ENCODE measurements at places on chromosomes 5 and 9.
A peak's percentile ranks its signal among the peaks of the same experiment; 100 is the strongest.

GRCh38 chr5:44266882-44267576, 122.2 kb downstream of the FGF10 start:
- no peak for DNase-seq

DNA sequence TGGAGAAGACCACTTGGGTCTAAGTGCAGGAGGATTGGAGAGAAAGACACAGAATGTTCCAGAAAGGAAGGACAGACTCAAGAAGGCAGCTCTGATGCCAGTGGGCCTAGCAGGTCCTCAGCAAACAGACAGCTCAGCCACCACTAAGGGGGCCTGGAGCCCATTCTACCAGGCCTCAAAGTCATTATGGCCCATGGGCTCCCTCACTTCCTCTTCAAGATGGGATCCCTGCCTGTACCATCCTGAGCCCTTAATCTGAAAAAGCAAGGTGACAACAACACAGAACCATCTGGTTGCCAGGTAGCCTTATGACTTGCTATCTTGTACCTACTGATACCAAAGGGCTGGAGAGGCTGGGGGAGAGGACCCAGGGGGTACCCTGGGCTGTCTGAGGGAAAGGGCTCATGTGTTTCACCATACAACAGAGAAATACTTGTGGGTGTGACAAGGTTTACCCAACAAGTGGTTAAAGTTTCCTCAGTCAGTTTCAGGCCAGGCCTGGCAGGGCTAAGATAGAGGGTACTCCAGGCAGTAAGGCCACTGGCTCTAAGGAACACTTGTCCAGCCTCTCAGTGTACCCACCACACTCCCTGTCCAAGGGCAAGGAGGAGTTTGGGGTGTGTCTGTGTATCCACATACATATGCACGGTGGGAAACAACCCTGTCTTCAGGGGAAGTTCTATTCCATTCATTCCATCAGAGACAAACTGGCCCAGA, 30.7 kb downstream of the TCF7 start:
- no peak for DNase-seq

DNA sequence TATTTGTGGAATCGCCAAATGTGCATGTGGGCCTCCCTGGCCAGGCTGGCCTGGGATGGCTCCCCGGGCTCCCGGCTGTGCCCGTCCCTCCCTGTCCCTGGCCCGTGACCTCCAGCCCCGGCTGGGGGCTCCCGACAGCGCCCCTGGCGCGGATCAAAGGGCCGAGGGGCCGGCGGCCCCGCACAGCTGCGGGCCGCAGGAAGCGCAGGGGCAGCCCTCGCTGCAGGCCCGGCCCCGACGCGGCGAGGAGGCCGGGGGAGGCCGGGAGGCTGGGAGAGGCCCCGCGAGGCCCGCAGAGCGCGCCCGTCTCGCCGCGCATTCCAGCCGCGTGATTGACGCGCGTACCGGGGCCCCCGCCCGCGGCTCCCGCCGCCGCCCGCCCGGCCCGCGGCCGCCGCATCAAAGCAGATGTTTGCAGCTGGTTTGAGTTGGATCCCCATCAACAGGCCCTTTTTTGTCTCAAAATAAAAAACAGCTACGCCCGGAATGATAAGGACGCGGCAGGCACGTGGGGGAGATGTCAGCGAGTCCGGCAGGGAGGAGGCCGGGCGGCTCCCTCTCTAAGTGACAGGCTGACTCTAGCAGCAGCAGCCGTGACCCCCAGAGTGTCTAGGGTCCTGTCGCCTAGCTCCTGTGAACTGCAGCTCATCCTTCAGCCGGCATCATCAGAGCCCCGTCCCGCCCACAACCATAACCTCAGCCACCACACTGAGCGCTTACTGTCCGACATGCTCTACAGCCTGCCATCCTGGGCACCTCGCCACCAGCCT, 69.4 kb downstream of the LMX1B start:
- DNase-seq, result no peak

- DNase-seq, result no peak
These were observed 184.2 kb downstream of the FANCC start for GRCh38 chr9:95133325-95133705.

- no peak for DNase-seq
These were observed 10.8 kb downstream of the CETN3 start for GRCh38 chr5:90398726-90399125.

DNA sequence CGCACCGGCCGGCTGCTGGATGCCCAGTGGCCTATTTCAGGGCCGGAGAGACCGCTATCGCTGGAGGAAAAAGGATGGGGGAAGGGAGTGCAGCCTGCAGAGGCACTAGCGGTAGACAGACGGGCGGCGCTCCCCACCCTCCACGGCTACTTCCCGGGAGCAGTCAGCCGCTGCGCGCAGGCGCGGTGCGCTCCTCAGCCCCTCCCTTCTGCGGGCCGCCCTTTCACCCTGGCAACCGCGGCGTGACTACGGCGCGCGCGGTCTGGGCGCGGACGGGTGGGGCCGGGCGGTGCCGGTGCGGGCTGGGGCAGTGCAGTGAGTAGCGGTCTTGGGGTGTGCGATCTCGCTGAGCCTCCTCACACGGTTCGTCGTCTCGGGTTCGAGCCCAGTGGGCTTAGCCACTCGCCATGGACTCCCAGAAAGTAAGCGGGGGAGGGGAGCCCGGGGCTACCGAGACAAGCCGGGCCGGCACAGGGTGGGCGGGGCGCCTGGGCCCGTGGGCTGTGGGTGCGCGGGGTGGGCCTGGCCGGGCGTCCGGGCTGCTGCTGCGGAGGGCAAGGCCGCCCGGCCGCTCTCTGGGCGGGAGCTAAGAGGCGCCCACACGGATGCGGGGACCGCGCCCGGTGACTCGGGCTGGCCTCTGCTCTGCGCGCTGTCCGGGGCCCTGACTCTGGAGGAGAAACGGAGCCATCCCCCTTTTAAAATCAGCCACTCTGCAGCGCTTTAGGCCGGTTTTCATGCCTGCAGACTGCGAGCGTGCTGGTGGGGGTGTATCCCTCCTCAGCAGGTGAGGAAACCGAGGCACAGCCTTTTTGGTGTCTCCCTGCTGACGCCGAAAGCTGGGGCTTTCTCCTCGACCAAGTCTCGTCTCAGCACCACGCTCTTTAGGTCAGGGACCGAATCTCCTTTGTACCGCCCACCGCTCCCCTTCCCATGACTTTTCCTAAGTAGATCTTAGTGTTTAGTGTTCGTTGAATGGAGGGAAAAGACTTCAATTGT, at the start of gene FSD1L:
Gene FSD1L, plus strand, starts transcription at position 221 of the 999 bp plus-strand sequence. Its CDS starts 187 bp downstream, at position 408.
- peak; percentile 92 for DNase-seq

- no peak for DNase-seq
These were observed 443.1 kb upstream of the ZNF608 start for GRCh38 chr5:125189531-125189941.

DNA sequence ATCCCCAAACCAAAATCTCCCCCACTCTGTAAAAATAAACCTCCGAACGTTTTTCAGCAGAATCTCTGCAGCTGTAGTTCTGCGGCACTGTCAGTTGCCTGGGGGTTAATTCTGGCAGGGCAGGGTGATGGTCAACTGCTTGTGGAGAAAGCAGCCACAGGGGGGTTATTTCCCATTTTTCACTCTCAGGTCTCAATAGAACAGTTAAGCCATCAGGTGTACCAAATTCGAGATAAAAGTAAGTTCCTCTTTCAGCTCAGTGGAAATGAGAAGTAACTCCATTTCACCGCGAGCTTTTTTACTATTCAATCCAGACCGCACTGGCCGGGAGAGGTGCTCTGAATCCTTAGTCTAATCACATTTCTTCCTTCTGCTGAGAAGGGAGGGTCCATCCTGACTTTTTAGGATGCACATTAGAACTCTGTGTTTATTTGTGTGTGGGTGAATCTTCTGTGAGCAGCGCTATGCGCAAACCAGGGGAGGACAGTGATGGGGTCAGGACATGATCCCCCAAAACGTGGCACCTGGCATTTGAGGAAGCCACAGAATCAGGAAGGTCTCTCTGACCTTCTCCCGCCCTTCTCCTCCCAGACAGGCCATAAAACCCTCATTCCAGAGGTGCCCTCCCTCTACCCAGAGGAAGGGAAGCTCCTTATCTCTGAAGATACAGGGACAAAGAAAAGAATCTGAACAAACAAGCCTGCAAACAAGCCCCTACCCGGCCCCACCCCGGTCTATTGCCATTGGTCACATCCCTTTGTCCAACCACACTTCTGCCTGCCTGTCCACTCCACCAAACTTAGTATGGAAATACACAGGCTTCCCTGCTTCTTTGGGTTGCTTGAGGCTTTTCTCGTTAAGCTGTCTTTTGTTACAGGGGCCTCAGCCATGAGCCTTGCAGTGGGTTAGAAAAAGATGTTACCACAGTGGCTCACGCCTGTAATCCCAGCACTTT, 229.0 kb downstream of the ROR2 start:
- DNase-seq, result no peak

GRCh38 chr9:21708856-21709255, 93.6 kb upstream of the MTAP start:
- no peak for DNase-seq

DNA sequence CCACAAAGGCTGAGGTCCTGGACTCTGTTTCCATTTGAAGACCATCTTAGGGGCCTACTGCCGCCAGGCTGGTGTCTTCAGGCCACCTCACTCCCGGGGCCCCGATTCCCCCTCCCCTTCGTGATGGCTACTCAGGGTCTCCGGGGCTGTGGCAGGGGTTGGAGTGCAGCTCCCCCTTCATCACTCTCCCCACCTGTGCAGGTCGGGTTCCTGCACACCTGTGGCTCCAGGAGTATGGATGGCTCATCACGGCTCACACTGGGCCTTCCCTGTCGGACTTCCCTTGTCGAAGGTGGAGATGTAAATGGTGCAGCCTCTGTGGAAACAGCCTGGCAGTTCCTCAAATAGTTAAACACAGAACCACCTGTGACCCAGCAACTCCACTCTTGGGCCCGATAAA, 11.9 kb downstream of the LCN9 start:
- DNase-seq, result no peak

- no peak for DNase-seq
These were observed 8.4 kb upstream of the RANBP3L start for GRCh38 chr5:36310138-36310537.

- no peak for DNase-seq
These were observed 108.1 kb downstream of the SEMA5A start for GRCh38 chr5:9437741-9438240.

DNA sequence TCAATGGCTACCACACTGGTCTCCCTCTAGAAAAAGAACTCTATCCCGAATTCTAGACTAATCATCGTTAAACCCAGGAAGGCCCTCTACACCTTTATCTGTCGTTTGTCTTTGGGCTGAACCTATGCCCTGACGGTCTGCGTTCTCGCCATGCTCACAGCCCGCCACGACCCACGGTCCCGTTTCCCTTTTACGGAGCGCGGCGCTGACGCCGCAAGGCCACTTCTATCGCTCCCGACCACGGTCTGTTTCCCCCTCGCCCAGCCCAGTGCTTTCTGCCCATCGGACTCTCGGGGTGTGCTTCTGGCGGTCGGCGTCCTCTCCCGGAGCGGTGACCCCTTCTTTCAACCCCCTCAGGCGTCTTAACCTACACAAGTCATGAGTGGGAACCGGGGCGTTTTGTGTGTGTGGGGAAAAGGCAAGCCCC, 974 bp downstream of the C9orf40 start:
- peak; percentile 26 for DNase-seq

- no peak for DNase-seq
These were observed 1.3 kb upstream of the DMRT3 start for GRCh38 chr9:974996-975739.

DNA sequence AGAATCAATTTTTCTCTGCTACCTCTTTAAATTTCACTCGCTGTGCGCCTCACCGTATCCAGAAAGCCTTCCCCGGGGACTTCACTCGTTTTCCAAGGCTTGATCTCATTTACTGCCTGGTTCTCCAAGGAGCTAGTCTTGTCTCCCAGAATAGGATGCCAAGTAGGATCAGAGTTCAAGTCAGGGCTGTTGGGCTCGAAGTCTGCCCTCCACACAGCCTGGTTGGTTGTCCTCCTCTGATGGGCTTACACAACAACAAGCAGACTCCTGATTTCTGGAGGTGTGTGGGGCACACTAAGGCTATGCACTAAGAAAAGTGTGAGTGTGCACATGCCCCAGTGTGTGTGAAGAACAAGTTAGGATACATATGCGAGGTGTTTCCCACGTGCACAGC, 14.0 kb upstream of the TNIP1 start:
- DNase-seq, result no peak

DNA sequence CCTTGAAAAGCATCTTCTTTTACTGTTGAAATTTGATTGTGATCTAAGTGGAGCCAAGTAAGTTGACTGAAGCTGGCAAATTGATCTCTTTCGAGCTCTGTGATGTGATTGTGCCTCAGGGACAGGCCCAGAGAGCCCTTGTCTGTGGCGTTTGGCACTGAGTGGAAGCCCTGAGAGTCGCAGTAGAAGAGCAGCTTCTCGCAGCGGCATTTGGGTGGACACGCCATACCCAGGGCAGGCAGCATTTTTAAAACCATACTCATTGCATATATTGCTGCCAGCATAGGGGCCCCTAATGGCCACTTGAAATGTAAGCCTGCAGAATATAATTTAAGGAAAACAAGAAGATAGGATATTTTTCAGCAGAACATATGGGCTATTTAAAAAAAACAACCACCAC, 894 bp downstream of the LRRTM2 start:
- no peak for DNase-seq

DNA sequence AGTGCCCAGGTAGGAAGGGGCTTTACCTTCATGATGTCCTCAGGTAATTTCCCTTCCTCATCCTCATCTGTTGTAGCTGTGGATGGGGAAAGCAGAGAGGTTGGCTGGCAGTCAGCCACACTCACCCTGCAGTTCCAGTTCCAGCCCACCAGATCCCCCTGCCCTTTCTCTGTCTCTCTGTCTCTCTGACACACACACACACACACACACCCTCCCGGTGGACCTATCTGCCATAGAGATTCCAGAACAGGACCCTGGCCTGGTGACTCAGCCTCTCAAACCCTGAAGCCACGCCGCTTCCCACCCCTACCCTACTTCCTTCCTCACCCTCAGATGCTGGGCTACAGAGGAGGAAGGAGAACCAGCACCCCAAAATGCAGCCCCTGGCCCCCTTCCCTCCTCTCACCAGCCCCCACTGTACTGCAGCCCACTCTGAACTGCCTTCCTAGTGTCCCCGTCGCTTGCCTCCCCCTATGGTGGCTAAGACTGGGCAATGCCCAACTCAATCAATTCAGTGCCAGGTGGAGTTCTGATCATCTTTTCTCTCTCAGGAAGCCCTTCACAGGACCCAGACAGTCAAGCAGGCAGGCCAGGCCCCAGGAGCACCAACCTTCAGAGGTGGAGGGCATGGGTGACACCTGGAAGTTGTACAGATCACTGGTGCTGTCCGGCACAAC, 4.8 kb downstream of the IRF1 start:
- DNase-seq, result peak; percentile 13

Data from AML-193 (cell line).